ENCODE measurements at places on chromosomes 12 and 14.

- no peak for DNase-seq
Observed at GRCh38 chr12:124663771-124664366, 96.5 kb upstream of the NCOR2 start.

DNA sequence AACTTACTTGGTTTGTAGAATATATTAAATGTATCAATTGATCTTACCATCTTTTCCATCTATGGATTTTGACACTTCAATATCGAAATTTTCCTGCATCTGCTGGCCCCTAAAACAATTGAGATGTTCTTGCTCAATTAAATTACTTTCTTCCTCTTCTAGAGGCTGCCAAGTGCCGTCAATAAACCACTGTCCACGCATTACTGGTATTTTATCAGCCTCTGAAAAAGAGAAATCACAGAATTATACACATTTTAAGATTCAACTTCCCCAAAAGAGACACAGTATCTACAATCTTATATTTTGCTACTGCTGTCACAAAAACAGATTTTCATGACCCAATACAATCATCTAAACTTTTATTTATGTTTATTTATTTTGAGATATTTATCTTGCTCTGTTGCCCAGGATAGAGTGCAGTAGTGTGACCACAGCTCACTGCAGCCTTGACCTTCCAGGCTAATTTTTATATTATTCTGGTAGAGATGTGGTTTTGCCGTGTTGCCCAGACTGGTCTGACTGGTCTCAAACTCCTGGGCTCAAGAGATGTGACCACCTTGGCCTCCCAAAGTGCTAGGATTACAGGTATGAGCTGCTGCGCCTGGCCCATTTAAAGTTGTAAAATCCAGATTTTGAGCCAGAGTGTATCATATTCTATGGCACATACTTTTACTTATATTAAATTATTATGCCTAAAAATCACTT, 49.3 kb downstream of the DDHD1 start:
- DNase-seq, result no peak

GRCh38 chr12:46585854-46586621, 213.5 kb upstream of the SLC38A2 start:
- DNase-seq, result no peak

GRCh38 chr14:104473649-104474494, 105.7 kb upstream of the C14orf180 start:
- no peak for DNase-seq

DNA sequence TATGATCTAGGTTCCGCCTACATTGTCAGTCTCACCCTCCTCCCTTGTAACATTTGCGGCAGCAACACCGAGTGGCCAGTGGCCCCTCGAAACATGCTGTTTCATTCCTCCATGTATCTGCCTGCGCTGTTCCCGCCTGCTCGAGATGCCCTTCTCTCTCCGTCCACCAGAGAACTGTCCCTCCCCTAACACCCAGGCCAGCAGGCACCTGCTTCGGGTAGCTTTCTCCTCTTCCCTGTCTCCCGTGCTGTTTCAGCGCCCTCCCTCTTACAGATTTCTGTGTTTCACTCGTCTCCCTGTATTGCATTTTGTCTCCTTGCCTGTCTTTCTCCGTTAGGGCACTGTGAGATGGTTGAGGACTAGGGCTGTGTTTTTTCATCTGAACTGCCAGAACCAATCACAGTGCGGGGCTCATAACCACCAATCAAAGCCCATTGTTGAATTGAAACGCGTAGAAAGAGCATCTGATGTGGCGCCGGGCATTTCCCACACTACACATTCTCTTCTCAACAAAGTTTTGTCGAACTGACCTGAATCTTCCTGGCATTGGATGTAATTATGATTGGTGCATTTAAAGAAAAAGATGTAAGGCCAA, 40.9 kb upstream of the ELK3 start:
- DNase-seq, result no peak

DNA sequence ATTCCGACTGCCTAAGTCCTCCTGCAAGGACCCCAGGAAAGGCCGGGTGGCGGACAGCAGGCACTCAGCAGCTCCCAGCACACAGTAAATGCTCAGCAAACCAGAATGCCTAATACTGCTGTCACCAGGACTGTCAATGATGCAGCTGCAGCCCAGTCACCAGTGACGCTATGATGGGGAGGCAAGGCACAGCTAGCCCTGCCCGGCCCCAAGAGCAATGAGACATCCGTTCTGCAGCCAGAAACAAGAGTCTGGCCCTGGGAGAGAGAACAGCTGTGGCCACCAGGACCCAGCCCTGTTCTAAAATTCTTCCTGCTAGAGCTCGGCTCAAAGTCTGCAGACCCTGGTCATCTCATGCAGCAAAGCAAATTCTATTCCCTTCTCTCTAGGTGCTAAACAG, 69.8 kb downstream of the NCOR2 start:
- no peak for DNase-seq

DNA sequence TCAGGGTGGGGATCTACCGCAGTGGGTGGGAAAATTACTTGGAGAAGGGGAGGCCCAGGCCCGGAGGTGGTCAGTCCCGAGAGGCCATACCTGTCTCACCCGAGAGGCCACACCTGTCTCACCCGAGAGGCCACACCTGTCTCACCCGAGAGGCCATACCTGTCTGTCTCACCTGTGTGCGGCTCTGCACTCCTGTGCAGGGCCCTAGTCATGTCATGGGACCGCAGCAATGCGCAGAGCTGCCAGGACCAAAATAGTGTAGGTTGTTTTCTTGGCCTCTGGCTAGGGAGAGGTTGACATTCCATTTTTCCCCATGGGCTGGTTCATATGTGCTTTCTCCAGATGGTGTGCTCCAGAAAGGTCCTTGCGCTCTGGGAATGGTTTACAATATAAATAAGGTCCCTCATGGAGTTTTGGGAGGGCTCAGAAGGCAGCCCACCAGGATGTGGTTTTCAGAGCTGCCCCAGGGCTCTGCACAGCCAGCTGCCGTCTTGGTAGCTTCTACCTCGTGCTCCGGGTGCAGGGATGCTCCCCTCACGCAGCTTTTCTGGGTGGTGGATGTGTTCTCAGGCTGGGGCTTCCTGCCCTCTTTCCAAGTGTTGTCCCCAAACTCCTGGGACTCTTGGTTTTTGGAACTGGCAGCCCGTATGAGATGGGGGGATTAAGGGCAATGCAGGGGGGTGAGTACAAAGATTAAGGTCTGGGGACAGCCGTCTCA, 58.2 kb downstream of the CACNA1C start:
- no peak for DNase-seq

- no peak for DNase-seq
Observed at GRCh38 chr14:93099196-93099595, 16.5 kb downstream of the ITPK1 start.

GRCh38 chr12:127074161-127074560, 1192.8 kb upstream of the TMEM132C start:
- no peak for DNase-seq

- no peak for DNase-seq
Observed at GRCh38 chr14:89690139-89690538, 264.4 kb downstream of the EFCAB11 start.

GRCh38 chr12:78156751-78157150, 326.1 kb downstream of the NAV3 start:
- no peak for DNase-seq

DNA sequence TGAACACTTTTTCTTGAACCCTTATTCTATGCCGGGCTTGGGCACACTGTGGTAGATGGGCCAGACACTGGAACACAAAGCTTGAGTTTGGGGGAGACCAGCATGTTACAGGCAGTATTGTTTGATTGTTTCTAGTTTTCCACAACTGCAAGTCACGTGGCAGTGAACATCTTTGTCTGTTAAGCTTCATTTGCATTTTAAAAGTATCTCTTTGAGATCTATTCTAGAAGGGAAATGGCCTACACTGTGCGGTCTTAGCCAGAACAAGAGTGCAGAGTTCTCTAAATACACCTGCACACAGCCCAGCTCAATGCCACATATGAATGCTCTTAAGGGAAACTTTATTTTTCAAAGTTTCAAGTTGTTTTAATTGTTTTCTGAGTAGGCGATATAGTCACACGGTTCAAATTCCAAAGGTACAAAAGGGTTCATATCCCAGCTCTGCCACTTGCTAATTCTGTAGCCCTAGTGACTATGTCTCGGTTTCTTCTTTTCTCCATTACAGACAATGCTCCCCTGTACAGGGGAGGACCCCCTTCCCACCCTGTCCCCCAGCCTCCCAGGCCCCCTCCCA, 24.9 kb downstream of the RIN3 start:
- DNase-seq, result no peak

DNA sequence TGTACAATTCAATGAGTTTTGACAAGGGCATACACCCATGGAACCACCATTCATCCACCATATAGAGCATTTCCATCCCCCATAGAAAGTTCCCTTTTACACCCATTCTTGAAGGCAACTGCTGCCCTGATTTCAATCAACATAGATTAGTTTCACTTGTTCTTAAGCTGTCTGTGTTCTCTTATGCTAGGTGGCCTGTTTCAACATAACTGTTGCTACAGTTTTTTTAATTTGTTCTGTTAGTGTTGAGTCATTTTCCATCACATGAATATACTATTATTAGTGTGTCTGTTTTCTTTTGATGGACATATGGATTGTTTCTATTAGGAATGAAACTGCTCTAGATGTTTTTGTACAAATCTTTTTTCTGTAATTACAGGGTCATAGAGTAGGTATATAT, 123.4 kb downstream of the PTPRQ start:
- DNase-seq, result no peak

- no peak for DNase-seq
Observed at GRCh38 chr12:118187751-118188435, 52.0 kb downstream of the PEBP1 start.

GRCh38 chr12:119082496-119082895, 96.2 kb upstream of the HSPB8 start:
- DNase-seq, result no peak

- DNase-seq, result no peak
Observed at GRCh38 chr12:121561009-121561395, 19.8 kb downstream of the KDM2B start.

- no peak for DNase-seq
Observed at GRCh38 chr12:42407306-42407705, 81.3 kb downstream of the PPHLN1 start.

DNA sequence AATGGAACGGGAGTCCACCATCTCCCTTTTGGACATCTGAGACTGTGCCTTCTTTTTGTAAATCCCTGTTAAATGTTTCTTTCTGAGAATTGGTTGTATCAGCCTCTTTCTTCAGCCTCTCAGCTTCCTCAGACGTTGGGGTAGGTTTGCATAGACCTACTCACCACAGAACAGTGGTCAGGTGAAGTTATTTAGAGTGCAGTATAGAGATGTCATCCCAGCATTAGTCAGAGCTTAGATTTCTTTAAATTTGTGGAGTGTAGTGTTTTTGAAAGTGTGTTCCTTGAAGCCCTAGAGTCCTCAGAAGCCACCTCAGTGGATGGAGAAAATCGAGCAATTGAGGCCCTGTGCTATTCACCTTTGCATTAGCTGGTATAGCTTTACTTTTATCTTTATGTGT, 8.9 kb upstream of the EEA1 start:
- DNase-seq, result no peak

GRCh38 chr12:65823513-65824375, 539 bp upstream of the HMGA2 start:
- DNase-seq, result no peak

- no peak for DNase-seq
Observed at GRCh38 chr12:122318607-122319605, 52.6 kb upstream of the VPS33A start.

All from stimulated activated CD4-positive, alpha-beta T cell treated with anti-CD3 and anti-CD28 coated beads, Interleukin-1b, Interleukin-23, amount 100 ng/mL, for 4 hours (primary cell).